ENCODE measurements at places on chromosomes 2 and 18.

DNA sequence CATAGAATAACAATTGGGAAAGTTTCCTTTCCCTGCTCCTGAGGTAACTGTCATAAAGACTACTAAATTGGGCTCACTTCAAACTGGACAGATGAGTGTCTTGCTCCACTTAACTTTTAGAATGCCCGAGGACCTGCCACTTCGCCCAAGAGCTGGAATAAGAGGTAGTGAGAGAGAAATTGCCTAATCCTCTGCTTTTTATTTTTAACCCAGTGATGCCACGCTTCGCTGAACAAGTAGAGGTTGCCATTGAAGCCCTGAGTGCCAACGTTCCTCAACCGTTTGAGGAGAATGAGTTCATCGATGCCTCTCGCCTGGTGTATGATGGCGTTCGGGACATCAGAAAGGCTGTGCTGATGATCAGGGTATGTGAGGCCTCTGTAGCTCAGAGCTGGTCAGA is 269.4 kb upstream of the LRRTM1 start:
- DNase-seq = no peak

- DNase-seq = peak; percentile 68
These were observed 33.6 kb upstream of the RNF149 start for GRCh38 chr2:101341901-101342624.

GRCh38 chr2:109085912-109086742 is 42.9 kb upstream of the SH3RF3 start:
- DNase-seq = no peak

DNA sequence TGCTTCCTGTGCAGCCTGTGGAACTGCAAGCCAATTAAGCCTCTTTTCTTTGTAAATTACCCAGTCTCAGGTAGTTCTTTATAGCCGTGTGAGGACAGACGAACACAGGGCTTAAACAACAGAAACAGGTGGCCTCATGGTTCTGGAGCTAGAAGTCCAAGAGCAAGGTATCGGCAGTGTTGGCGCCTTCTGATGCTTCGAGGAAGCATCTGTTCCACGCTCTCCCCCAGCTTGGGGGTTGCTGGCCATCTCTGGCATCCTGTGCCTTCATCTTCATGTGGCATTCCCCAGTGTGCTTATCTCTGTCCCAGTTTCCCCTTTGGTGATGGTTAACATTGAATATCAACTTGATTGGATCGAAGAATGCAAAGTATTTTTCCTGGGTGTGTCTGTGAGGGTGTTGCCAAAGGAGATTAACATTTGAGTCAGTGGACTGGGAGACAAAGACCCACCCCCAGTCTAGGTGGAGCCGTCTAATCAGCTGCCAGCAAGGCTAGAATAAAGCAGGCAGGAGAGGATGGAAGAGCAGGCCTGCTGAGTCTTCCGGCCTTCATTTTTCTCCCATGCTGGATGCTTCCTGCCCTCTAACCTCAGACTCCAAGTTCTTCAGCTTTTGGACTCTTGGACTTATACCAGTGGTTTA is 287.6 kb downstream of the PHLPP1 start:
- no peak for DNase-seq

DNA sequence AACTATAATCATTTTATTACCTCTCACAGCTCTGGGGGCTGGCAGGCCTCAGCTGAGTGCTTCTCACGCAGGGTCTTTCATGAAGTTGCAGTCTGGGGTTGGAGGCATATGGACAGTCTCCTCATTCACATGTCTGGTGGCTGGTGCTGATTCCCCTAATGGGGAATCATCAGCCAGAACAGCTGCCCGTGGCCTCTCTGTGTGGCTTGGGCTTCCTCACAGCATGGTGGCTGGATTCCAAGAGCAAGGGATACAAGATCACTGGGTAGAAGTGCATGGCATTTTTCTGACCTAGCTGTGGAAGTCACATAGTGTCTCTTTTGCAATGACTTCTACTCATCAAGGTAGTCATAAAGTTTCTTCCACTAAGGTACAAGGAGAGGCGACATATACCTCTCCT is 59.0 kb upstream of the LAPTM4A start:
- no peak for DNase-seq

- no peak for DNase-seq
These were observed 29.6 kb upstream of the RNF152 start for GRCh38 chr18:61922435-61922834.

DNA sequence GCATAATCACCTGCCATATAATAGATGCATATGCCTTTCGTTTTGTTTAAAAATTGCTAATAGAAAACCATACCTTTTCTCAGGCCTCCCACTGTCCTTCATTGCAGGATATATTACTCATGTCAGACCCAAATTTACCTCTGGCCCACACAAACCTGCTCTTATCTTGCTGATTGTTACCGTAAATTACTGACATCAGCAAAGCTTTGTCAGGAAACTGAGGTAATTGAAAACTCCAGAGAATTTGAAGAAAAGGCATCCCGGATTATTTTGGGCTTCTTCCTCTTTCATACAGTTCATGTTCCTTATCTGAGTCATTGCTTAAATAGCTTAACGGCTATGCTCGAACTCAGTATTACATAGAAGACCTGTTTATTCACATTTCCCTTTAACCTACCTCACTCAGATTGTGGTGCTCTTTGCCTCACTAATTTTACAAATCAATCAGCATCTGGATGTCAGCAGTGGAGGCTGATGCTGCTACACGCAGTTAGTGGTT is 145.7 kb downstream of the ZEB2 start:
- DNase-seq = no peak

GRCh38 chr2:217049956-217050355 is 190.1 kb upstream of the TNP1 start:
- DNase-seq = no peak

DNA sequence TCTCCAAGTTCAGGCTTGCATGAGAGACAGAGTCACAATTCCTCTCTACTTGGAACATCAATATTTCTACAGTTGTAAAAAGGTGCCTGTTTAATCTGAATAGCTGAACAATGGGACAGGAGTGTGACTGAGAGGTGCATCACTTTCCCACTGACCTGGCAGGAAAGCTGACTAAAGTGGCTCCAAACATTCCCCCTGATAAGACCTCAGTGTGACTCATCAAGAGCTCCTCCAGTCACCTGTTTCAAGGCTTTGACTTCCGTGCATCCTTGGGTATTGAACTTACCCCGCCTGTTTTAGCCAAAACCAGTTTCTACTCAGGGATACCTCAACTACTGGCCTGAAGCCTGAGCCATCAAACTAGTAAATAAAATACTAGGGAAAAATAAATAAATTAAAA is 453.9 kb upstream of the DDX18 start:
- DNase-seq = no peak

GRCh38 chr2:119267604-119268003 is 44.0 kb downstream of the STEAP3 start:
- no peak for DNase-seq

DNA sequence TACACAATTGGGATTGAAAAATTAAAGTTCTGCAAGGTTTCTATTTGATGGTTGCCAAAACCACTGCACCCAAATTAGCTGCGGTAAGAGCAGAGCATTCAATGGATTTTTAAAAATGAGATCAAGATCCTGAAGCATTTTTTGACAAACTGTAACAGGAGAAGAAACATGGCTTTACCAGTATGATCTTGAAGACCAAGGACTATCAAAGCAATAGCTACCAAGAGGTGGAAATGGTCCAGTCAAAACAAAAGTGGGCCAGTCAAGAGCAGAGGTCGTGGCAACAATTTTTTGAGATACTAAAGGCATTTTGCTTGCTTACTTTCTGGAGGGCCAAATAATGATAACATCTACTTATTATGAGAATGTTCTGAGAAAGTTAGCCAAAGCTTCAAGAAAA is 186.8 kb downstream of the RDH14 start:
- no peak for DNase-seq

DNA sequence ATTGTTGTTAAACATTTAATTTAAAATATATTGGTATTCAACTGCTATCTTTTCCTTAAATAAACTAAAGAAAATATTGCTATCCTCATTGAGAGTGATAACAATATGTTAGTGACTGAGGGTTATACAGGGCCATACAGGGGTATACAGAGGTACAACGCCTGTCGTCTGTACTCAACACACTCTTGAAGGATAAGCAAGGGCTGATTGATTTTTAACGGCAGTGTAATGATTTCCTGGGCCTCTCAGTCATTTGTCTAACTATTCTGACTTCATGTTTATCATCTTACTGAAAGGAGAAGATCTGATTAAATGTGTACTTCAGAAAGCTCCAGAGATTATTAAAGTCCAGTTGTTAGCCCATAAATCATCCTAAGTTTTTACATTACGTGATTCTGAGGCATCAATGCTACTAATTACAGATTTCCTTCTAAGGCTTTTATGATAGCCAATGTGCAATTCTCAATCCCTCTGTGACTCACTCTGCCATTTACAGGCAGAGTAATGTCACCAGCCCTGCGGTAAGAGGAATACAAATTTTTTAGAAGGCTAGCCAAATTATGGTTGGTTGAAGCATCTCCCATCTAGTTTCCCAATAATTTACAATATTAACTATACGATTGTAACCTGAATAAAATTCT is 893.0 kb upstream of the CHAC2 start:
- DNase-seq = no peak

- DNase-seq = no peak
These were observed 34.8 kb upstream of the MGAT5 start for GRCh38 chr2:134218930-134219658.

- DNase-seq = no peak
These were observed 1322.0 kb downstream of the LRP1B start for GRCh38 chr2:140808820-140809219.

DNA sequence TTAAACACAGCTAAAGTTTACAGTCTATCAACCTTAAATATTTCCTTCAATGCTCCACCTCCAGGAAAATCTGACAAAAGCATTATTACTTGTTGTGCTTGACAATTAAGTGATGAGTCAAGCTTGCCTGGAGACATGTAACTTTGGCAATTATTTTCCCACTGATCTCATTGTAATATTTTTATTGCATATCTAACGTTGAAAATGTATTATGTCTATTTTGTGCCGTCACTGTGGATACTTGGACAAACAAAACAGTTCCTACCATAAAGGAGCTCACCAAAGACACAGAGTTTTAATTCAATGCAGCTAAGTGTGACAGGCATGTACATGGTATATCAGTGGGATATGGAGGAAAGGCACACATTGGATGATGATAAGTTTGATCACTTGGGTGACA is 24.7 kb downstream of the RNF103 start:
- no peak for DNase-seq

DNA sequence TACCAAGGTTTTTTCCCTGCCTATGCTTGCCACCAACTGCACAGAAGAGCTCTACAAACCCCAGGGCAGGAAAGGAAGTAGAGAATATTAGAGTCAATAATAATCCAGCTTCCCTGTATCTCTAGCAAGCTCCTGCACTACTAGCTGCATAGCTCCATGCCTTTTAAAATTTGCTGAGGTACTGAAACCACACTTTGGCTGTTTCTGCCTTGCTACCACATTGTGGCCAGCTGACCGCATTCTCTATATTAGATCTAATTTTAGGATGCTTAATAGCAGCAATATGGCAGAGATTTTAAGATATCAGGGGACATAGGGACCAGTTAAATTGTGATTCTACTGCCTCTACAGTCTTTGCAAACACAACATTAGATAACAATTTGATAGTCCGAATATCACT is 534.6 kb downstream of the MBD2 start:
- no peak for DNase-seq

DNA sequence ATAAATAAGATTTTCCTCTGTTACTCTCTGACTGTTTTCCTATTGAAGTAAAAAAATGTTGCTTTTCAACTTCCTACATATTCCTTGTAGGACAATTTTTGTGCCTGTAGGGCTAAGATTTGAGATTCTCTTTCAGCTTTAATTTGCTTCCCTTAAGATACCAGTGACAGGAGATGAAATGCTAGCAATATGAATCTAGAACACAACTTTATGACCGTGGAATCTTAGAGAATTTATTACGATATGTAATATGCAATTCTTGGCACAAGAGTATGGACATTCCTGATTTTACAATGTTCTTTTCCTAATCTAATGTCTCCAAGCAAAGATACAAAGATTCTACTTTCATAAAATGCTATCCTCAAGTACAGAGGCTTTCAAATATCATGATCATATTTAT is 180.9 kb downstream of the KCNE4 start:
- no peak for DNase-seq

DNA sequence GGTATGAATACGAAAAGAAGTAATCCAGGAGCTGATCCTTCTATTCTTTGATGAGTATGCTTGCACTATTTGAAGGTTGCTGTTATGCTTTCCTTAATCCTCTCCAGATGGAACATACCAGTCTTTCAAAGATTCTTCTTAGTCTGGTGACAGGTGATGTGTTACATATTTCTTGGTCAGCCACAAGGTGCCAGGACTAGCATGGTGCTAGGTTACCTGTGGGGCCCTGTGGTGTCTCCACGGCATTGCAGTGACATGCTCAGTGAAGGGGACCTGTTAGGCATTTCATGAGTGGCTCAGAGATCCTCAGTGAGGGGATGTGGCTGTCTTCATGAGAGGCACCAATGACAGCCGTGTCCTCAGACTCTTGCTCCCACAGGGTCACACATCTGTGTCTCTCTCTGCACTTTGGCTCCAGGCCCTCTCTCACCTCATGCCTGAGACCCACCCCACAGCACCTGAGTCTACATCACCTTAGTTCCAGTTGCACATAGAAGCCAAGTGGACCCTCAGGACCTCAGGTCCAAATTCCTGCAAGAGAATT is 13.1 kb upstream of the RAB31 start:
- DNase-seq = no peak

GRCh38 chr18:65938592-65939372 is 188.0 kb downstream of the CDH7 start:
- DNase-seq = no peak

- DNase-seq = no peak
These were observed 67.2 kb upstream of the FRZB start for GRCh38 chr2:182933629-182934028.

DNA sequence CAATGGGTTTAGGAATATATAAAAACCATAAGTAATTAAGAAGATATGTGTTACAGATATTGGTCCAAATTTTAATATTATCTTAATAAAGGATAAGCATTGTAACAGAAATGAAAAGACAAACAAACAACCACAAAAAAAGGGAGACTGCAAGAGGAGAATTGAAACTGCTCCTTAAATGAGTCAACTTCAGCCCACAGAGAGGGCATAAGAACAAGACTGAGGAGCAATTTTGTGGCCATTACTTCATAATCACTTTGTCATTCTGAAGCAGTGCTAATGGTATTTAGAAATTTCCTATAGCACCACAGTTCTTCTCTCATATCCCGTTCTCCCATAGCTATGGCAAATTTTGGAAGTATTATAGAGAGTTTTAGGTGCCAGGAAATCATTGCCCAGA is 193.2 kb upstream of the HNMT start:
- no peak for DNase-seq

DNA sequence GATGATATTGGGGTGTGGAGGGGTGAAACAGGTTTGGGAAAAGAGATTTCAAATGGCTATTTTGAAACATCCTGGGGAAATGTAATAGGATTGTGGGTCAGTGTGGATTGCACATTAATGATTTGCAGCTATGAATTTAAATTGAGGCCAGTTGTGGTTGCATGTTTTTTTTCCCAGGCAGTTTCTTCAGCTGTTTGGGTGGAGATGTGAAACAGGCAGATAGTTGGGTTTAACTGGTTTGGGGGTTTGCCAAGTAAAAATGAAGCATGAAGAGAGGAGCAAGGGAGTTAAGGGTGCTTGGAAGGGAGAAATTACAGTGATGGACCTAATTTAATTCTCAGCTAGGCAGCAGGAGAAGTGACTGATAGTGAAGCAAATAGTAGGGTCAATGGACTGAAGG is 16.8 kb downstream of the GPD2 start:
- no peak for DNase-seq
